ENCODE measurements at places on chromosomes 12 and 14.

DNA sequence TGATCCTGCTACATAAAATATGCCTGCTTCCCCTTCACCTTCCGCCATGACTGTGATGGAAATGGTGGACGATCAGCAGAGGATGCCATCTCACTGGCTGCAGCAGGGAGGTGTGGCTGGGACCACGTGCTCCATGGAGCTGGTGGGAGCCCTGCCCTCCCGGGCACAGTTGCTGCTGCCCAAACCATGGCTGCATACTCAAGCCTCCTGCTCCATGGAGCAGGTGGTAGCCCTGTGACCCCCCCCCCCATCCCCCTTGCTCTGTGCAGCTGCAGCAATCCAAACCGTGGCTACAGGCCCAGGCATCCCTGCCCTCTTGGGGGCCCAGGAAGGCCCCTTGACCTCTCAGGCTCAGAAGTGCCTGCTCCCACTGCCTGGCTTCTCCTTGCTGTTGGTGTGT, 597.5 kb upstream of the LMO3 start:
- no peak for DNase-seq

GRCh38 chr12:89731614-89732013, 23.0 kb upstream of the ATP2B1 start:
- DNase-seq, result no peak

GRCh38 chr14:53531156-53531555, 378.0 kb upstream of the DDHD1 start:
- DNase-seq, result no peak

DNA sequence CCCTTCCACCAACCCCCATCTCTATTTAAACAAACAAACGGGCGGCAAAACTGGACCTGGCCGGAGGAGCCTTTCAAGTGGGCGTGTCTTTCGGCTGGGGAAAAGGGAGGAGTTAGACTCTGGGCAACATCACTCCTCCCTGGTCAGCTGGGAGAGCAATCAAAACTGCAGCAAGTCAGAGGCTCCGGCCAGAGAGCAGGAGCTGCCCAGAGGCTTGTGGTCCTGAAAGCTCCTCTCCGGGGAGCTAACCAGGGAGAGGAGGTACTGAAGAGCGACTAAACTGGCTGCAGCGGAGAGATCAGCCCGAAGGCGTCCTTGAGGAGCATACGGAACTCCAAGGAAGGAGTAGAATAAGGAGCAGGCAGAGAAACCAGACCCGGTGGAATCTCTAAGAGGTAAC, at the start of gene NEUROD4:
Gene NEUROD4, plus strand, starts transcription at position 191 of the 400 bp plus-strand sequence. CDS start 6,466 bp downstream, outside the sequence.
- DNase-seq, result no peak

- DNase-seq, result no peak
Observed at GRCh38 chr12:26621932-26622331, 211.1 kb downstream of the ITPR2 start.

DNA sequence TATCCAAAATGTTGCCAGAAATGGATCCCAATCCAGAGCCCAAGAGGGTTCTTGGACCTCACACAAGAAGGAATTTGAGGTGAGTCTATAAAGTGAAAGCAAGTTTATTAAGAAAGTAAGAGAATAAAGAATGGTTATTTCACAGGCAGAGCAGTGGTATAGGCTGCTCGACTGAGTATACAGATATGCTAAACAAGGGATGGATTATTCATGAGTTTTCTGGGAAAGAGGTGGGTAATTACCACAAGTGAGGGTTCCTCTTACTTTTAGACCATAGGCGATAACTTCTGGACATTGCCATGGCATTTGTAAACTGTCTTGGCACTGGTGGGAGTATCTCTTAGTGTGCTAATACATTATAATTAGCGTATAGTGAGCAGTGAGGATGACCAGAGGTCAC, 73.6 kb downstream of the ETNK1 start:
- no peak for DNase-seq
